ENCODE measurements at places on chromosomes 12 and 14.

GRCh38 chr14:77649326-77649725 lies 32.9 kb upstream of the SPTLC2 start:
- no peak for DNase-seq

DNA sequence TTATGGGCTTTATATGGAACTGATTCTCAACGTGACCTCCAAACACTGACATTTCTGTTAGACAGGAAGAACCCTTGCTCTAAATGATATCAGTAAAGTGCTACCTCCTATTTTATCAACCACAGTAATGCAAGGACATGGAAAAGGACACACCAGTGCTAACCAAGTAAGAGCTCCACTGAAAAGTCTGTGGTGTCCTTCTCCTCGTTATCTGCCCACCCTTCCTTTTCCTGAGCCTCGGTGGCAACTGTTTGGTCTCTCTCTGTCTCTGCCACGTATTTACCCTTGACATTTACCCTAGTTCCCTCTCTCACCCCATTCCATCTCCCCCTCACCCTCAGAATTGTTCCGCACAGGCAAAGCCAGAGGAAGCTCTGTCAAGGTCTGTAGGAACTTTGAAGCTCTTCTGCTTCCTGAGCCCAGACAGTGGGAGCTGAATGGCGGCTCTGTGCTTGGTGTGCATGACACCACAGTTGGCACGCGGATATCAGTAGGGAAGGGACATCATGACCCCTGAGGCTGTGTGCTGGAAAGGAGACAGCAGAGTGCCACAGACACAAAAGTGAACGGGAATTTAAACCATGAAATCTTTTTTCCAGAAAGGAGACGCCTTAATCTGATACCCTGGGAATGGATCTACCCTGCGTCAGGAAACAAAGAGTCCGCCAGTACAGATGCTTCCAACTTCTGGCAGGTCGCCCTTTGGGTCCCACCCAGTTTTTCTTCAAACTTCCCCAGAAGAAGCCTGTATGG lies 50.8 kb downstream of the NTN4 start:
- DNase-seq = no peak

DNA sequence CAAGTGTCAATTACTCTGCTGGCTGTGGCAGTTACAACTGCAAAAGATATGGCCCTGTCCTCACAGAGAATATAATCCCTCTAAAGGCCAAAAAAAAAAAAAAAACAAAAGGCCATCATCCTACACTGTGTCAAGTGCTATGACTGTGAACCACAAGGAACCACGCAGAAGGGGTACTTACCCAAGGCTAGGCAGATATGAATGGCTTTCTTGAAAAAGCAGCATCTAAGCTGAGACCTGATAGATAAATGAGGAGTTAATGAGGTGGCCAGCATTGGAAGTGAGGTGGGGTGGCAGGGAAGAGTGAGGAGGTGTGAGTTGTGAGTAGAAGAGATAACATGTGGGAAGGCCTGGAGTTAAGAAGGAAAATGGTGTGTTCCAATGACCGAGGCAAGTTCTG lies 16.4 kb upstream of the IL22 start:
- DNase-seq = no peak

GRCh38 chr14:94081386-94081820 lies 293 bp downstream of the IFI27L1 start:
- DNase-seq = no peak

DNA sequence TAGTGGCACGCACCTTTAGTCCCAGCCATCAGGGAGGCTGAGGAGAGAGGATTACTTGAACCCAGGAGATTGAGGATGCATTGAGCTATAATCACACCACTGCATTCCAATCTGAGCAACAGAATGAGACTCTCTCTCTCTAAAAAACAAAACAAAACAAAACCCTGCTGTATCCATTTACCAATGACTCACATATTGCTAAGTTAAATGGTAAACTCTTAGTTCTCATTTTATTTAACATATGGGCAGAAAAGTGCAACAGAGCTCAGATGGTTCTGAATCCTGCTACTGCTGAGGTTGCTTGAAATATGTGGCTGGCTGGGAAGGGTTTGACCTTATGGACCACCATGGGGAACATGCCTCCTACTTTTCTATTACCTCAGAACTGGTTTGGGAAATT lies 33.7 kb upstream of the CCNT1 start:
- DNase-seq = no peak

Measured in HFF-Myc (cell line).